Aorta (tissue), 5 donors: ENCODE measurements at places on chromosomes 3 and 15. TPM values are rescaled to one million over a fixed set of nuclear protein-coding genes. Genes with fewer than 3 reads are reported as not detected.
A peak's percentile ranks its signal among the peaks of the same experiment; 100 is the strongest.

- peak; percentile 69 for DNase-seq
Measured at GRCh38 chr15:77018796-77019505, 24.0 kb downstream of the PSTPIP1 start.

- no peak for DNase-seq
Measured at GRCh38 chr3:46012246-46012645, 15.0 kb downstream of the XCR1 start.

ASB14 gene
- not detected for polyA plus RNA-seq

GHSR gene
- not detected for polyA plus RNA-seq

- no peak for DNase-seq
Measured at GRCh38 chr15:42267286-42267685, 5.7 kb upstream of the GANC start.

DNA sequence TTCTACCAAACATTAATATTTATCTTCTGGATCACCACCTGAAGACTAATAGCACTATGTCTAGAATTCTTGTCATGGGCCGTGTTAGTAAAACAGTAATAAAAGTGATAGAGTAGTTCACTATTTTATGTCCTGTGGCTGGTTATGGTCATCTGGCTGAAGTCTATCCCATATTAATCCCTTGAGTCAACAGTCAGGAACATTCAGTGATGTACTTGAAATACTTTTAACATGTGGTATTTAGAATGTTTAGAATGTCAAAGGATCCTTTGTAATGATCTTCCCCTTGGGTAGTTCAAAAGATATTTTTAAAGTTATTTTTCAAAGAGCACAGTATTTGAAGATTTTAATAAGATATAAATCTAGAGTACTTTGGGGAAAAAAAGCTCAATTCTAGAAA is 117.0 kb downstream of the MBNL1 start:
- no peak for DNase-seq
